Aorta (tissue), 5 donors: ENCODE measurements at places on chromosomes 2 and 18. TPM values are rescaled to one million over a fixed set of nuclear protein-coding genes. Genes with fewer than 3 reads are reported as not detected.

DNA sequence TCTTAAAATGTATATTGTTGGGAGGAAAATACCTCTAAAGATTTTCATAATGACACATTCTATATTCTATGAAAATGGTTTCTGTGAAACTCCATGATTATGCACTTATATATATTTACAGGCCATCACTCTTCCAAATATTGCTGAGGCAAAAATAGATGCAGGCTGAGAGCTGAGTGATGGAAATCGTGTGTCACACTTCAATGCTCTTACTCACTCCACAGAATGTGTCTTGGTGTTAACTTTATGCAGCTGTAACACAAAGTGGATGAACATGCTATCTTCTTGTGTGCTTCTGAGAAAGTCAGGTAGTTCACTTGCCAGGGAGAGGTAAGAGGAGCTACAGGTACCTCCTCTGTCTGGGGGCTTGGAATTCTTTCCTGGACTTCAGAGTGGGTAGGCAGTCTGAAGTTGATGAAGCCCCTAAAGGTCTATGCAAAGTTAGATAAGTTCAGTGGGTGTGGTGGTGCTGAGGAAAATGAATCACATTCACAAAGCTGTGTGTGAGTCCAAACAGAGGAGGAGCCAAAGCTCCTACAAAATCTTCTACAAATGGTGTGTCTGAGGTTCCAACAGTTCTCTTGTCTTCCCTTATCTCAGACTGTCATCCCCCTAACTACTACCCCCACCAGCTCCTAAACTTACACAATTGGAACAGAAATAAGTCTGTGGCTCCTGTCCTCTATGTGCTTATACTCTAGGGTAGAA is 74.2 kb upstream of the ST6GAL2 start:
- H3K27ac ChIP-seq = no peak overlapping the region
- no peak overlapping the region for H3K4me3 ChIP-seq
- peaks cover 5% of the 10 kb centered on the region for H3K4me1 ChIP-seq
- no peaks in the 10 kb centered on the region for H3K36me3 ChIP-seq
- no peak for DNase-seq

- H3K4me3 ChIP-seq = no peak overlapping the region
- H3K4me1 ChIP-seq = no peaks in the 10 kb centered on the region
- DNase-seq = no peak
- H3K36me3 ChIP-seq = no peaks in the 10 kb centered on the region
- H3K27ac ChIP-seq = no peak overlapping the region
- H3K27me3 ChIP-seq = no peaks in the 10 kb centered on the region
These were observed 122.0 kb upstream of the MYCN start for GRCh38 chr2:15818318-15818753.

- H3K4me1 ChIP-seq = no peaks in the 10 kb centered on the region
- no peaks in the 10 kb centered on the region for H3K27me3 ChIP-seq
- no peaks in the 10 kb centered on the region for H3K36me3 ChIP-seq
- no peak overlapping the region for H3K4me3 ChIP-seq
- DNase-seq = peak; percentile 79
- H3K27ac ChIP-seq = peak overlapping the region; percentile 91
These were observed 19.1 kb upstream of the SLC20A1 start for GRCh38 chr2:112626604-112627059.

GRCh38 chr2:63600881-63601460 is 12.2 kb downstream of the MDH1 start:
- no peaks in the 10 kb centered on the region for H3K4me1 ChIP-seq
- DNase-seq = no peak
- no peaks in the 10 kb centered on the region for H3K27me3 ChIP-seq
- H3K36me3 ChIP-seq = peaks cover 5% of the 10 kb centered on the region

BIN1 gene
- 15.4 TPM for polyA plus RNA-seq

DNA sequence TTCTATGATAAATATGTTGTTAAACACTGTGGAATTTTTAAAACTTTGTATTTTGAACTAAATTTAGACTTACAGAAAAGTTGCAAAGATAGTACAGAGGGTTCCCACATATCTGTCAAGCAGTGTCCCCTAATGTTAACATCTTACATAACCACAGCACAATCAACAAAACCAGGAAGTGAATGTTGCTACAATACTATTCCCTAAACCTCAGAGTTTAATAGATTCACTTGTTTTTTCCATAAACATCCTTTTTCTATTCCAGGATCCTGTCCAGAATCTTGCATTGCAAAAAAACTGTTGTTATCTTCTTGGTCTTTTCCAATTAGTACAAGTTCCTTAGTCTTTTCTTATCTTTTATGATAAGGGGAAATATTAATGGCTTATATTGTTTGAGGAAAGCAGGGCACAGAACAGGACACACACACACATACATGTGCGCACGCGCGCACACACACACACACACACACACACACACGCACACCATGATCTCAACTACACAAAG is 251.1 kb upstream of the TRIB2 start:
- H3K36me3 ChIP-seq = no peaks in the 10 kb centered on the region
- H3K27ac ChIP-seq = no peak overlapping the region
- H3K4me1 ChIP-seq = peaks cover 6% of the 10 kb centered on the region
- no peak overlapping the region for H3K4me3 ChIP-seq

SPDYA gene
- 0.59 TPM for polyA plus RNA-seq

DNA sequence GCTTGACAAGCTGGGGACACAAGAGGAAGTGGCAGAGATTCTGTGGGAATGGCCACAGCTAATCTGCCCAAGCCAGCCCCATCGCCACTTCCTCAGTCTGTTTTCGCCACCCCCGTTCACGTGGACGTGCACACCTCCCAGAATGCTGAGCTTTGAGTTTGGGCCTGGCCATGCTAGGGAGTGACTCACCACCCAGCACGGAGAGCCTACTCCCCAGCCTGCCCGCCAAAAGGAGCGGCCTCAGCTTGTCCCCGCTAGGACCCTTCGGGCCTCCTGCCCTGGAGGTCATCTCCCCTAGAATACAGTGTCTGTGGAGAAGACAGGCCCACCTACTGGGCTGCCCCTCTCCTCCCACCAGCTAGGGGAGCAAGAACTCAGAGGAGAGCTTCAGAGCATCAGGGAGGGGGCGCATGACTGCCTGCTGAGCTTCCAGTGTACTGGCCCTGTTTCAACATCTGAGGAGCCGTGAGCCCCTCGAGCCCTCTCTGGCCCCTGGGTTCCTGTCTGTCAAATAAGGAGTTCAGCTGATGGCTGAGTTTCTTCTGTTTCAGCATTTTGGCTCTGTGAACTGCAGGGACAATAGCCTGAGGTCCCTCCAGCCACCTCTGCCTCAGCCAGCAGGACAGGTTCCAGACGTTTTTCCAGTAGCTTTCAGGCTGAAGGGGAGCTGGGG is 5.1 kb downstream of the SLC35F6 start:
- H3K4me1 ChIP-seq = no peaks in the 10 kb centered on the region
- no peak overlapping the region for H3K27ac ChIP-seq
- no peaks in the 10 kb centered on the region for H3K27me3 ChIP-seq
- DNase-seq = peak; percentile 95
- H3K36me3 ChIP-seq = no peaks in the 10 kb centered on the region

ATOH8 gene
- 78.8 TPM for polyA plus RNA-seq

STPG4 gene
- 0.51 TPM for polyA plus RNA-seq

HOXD3 gene
- polyA plus RNA-seq = 1.5 TPM

GRCh38 chr2:128818704-128819491 is 500.2 kb upstream of the HS6ST1 start:
- no peaks in the 10 kb centered on the region for H3K4me1 ChIP-seq
- no peaks in the 10 kb centered on the region for H3K36me3 ChIP-seq
- no peaks in the 10 kb centered on the region for H3K27me3 ChIP-seq
- no peak overlapping the region for H3K27ac ChIP-seq

DNA sequence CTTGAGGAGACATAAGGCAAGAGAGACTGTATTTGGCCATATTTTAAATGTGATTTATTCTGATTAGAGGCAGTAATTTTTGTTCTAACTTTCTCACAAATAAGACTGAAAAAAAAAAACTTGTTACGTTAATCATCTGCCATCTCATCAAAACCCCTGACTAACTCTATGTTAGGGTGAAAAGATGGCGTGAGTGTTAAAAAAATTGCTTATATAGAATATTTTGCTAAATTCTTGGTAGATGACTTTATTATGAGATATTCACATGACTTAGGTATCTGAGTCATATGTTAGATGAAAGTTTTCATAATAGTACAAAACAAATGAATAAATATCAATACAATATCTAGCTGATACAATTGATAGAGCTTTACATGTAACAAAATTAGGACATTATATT is 1508.7 kb upstream of the TMEFF2 start:
- no peak for DNase-seq
- H3K27ac ChIP-seq = no peak overlapping the region
- H3K4me3 ChIP-seq = no peak overlapping the region
- no peaks in the 10 kb centered on the region for H3K36me3 ChIP-seq

DNA sequence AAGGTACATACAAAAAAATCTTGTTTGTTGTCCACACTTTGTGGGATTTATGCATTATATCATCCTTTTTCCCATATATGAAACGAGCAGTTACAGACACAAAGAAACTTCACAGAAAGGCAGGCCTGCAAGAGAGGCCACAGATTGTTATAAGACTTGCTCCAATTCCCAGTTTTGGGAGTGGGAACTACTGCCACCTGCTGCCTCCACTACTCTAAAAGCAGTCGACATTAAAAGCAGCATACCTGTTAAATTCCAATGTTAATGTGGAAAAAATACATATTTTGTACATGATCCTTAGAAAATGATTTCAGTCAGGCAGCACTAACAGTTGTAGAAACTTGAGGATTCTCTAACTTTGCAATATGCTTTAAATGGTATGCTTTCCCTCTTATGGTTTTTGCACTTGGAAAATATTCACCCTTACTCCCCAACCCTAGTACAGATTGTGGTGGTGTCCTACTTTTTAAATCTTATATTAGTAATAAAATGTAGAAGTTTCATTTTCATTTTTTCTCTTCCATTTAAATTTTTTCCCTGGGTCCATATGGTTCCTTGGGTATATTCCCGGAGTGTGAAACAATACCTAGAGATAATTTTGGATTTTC is 37.9 kb downstream of the SLC38A11 start:
- no peak overlapping the region for H3K27ac ChIP-seq
- H3K4me1 ChIP-seq = no peaks in the 10 kb centered on the region
- no peaks in the 10 kb centered on the region for H3K27me3 ChIP-seq
- H3K36me3 ChIP-seq = no peaks in the 10 kb centered on the region
- no peak overlapping the region for H3K4me3 ChIP-seq
- DNase-seq = peak; percentile 47

DNA sequence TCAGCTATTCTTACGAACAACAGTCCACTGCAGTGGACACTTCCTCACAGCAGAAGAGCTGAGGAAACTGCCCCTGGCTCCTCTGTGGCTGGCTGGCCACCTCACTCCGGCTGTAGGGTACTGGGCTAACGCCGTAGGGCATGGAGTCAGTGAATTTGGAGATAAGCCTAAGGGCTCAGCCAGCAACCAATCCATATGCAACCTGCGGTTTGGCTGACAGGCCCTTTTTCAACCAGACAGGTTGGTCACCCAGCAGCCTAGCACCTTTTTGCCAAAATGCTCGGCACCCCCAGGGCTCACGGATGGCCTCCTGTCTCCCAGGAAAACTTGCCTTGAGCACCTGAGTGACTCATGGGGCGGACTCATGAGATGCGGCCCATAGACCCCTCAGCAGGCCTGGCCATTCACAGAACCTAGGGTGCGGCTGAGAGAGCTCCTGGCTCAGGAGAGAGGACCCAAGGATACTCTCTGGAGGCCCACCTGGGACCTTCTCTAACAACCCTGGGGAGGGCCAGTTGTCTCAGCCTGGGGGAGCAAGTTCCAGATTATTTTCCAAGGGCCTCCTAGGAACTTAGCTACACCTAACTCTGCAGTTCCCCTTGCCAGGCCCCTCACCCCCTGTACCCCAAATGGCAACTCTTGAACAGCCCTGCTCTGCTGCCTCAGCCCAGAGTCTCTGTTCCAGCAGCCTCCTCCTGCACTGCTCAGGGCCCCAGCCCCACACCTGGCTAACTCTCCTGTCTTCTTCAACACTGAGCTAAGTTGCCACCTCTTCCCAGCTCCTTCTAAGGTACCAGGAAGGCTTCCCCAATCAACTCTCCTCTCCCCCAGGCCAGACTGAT is 252.1 kb downstream of the CYP26B1 start:
- no peak for DNase-seq
- no peaks in the 10 kb centered on the region for H3K36me3 ChIP-seq

SLC30A3 gene
- 20.2 TPM for polyA plus RNA-seq

- DNase-seq = no peak
- no peaks in the 10 kb centered on the region for H3K4me1 ChIP-seq
- no peak overlapping the region for H3K27ac ChIP-seq
These were observed 127.4 kb downstream of the CHST9 start for GRCh38 chr18:27057519-27058234.

GRCh38 chr18:14974088-14974487 is 226.1 kb downstream of the ANKRD30B start:
- H3K27ac ChIP-seq = no peak overlapping the region
- no peak for DNase-seq
- H3K4me3 ChIP-seq = no peak overlapping the region
- H3K36me3 ChIP-seq = no peaks in the 10 kb centered on the region
- H3K4me1 ChIP-seq = no peaks in the 10 kb centered on the region

GRCh38 chr2:147374423-147374811 is 470.4 kb upstream of the ACVR2A start:
- no peak overlapping the region for H3K27ac ChIP-seq
- no peaks in the 10 kb centered on the region for H3K4me1 ChIP-seq
- H3K4me3 ChIP-seq = no peak overlapping the region
- H3K27me3 ChIP-seq = peaks cover 1% of the 10 kb centered on the region

GREB1 gene
- 0.13 TPM for polyA plus RNA-seq

GRCh38 chr2:2826621-2827020 is 495.5 kb upstream of the MYT1L start:
- peak; percentile 30 for DNase-seq
- H3K27ac ChIP-seq = no peak overlapping the region
- no peak overlapping the region for H3K4me3 ChIP-seq

DNA sequence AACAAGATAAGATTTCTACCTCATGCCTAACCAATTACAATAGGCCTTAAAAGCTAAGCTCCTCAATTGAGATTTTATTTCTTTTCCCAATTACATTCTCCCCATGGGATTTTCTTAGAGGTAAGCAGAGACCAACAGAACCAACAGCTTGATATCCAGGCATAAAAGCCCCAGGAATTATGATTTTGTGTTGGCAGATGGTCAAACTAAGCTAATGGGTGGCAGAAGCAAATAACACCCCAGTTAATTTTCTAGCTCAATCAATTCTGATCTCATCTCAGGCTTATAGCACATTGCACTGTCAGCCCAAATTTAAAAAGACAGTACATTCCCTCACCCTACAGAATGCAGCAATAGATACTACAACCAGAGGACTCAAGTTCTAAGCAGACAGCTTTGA is 156.4 kb downstream of the NRXN1 start:
- no peaks in the 10 kb centered on the region for H3K27me3 ChIP-seq
- no peaks in the 10 kb centered on the region for H3K36me3 ChIP-seq
- H3K4me1 ChIP-seq = no peaks in the 10 kb centered on the region
- H3K4me3 ChIP-seq = no peak overlapping the region
- no peak overlapping the region for H3K27ac ChIP-seq

GRCh38 chr2:185284696-185285095 is 453.9 kb upstream of the FSIP2 start:
- no peaks in the 10 kb centered on the region for H3K4me1 ChIP-seq
- H3K27me3 ChIP-seq = no peaks in the 10 kb centered on the region
- H3K36me3 ChIP-seq = no peaks in the 10 kb centered on the region
- no peak overlapping the region for H3K4me3 ChIP-seq
- no peak for DNase-seq

CXCR4 gene
- 0.97 TPM for polyA plus RNA-seq
